ENCODE measurements at places on chromosomes 3 and 15.
A peak's percentile ranks its signal among the peaks of the same experiment; 100 is the strongest.

DNA sequence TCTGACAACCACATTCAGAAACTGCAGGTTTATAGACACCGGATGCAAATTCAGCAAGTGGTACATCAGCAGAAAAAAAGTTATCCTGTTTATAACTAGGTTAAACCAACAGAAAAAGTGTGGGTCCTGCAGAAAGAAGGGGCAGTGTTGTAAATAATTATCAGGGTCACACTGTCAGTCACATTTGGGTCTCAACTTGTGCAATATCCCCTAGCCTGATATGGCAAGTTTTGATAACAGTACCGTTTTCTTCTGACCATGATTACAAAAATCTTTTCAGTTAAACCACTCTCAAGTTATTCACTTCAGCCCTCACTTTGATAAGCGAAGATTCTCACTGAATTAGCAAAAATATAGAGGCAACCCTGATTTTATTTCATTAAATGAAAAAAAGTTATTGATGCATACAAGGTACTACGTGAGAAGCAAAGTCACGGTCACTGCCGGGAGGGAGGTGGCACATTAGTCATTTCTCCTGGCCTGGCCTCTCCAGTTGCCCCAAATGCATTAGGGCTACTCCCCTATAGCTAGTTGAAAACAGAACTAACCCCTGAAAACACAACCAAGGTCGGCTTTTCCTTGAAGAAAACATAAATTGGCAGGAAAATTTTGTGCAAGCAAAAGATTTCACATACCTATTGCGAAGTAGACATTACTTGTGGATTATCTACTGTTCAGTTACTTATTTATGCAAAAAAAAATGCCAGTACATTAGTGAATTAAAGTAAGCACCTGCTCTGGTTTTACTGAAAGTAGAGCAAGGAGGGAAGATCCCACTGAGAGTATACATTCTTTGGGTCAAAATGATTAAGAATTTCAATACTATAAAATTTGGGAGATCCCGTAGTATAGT is 28.6 kb downstream of the IL5RA start:
- DNase-seq: no peak

GRCh38 chr3:176848431-176849214 is 348.7 kb downstream of the TBL1XR1 start:
- no peak for DNase-seq

GRCh38 chr3:125150525-125151441 is 61.8 kb downstream of the SLC12A8 start:
- peak; percentile 39 for DNase-seq

GRCh38 chr3:43948013-43948412 is 257.3 kb downstream of the ABHD5 start:
- DNase-seq: no peak

DNA sequence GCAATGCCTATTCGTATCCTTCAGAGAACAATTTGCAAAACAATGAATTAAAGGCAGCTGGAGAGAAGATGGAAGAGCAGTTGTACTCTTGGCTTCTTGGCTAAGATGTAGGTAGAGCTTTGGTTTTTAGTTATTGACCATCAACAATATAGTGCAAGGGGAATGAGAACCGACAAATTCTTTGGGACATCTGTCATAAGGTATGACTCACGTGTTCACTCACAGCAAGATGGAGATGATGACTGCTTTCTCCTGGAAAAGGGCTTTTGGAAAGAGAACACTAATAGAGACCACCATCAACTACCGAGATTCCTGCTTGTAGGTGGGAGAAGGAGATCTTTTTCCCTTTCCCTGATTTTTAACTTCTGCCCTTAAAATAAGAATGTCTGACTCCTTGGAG is 234.9 kb downstream of the NTRK3 start:
- DNase-seq: no peak

DNA sequence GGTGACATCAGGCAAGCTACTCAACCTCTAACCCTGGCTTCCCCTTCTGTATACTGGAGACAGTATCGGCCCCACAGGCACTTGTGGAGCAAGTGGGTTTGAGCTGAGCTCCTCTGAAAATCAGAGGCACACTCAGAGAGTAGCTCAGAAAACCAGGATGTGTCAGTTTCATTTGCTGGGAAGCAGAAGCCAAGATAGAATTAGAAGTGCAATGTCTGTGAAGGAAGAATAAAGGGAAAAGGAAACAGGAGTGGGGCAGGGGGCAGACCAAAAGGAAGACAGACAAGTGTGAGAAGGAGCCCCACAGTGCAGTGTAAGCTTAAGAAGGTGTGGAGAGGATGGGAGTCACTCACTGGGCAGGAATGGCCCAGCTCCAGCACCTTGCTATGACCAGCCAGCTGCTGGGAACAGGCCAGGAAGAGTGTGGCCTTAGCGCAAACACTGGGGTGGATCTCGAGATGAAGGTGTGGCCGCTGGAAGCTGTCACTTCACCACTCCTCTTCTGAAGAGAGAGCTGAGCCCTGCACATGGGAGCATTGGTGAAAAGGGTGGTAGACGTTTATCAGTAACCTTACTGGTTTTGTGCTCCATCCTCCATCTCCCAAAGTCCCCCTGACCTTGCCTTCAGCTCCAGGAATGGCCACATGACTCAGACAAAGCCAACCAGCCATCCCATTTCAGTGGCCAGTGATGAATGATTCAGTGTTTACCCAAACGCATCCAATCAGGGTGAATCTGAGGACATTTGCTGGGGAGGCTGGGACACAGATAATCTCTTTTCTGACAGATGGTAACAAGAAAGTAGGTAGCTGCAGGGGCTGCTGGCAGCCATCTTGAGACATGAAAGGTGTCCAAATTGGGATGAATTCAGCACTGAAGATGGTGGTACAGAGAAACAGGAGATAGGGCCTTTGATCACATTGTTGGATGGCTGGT is 108.4 kb downstream of the SHQ1 start:
- no peak for DNase-seq

DNA sequence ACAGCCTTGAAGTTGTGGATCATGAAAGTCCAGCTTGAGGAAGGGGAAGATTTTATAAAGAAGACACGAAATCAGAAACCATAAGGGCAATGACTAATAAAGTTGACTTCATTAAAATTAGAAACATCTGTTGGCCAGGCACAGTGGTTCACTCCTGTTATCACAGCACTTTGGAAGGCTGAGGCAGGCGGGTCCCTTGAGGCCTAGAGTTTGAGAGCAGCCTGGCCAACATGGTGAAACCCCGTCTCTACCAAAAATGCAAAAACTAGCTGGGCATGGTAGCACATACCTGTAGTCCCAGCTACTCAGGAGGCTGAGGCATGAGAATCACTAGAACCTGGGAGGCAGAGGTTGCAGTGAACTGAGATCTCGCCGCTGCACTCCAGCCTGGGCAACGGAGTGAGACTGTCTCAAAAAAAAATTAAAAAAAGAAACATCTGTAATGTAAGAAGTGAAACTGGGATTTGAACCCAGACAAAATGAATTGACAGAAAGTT is 7.9 kb upstream of the UBXN7 start:
- no peak for DNase-seq

DNA sequence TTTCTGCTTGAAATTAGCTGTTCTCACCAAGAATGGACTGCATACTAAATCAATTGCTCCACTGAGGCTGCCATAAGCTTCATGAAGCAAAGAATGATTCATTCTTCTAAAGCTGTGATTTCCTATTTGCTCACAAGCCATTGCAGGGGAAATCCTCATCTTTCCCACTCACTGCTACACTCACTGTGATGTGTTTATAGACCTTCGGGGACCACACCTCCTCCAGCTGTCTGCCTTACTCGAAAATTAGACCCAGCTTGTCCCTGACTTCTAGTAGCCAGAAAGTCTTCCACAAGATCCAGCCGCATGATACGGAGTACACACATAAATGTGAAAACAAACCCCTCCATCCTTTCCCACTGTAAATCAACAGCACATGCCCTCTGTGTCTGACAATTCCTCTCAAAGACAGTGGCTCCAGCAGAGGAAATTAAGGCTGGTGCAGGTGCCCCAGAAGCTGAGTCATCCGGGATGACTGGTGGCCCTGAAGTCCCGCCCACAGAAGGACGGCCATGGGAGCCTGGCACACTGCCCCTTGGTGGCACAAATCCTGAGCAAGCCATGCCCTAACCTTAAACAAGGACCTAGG is 172.0 kb downstream of the STT3B start:
- no peak for DNase-seq

All from activated CD4-positive, alpha-beta T cell treated with anti-CD3 and anti-CD28 coated beads, Interleukin-2, amount 50 U/mL, for 4 hours (primary cell).